ENCODE measurements at places on chromosomes 1 and 21. TPM values are rescaled to one million over a fixed set of nuclear protein-coding genes. Genes with fewer than 3 reads are reported as not detected.

Gene TNNI3K
- total RNA-seq, result not detected

Gene CGN
- total RNA-seq, result 2.7 TPM

Gene FAM72A
- 1.1 TPM for total RNA-seq

Gene LYPD8
- not detected for total RNA-seq

Gene HSD3B2
- not detected for total RNA-seq

Gene MARK1
- not detected for total RNA-seq

Gene HCRTR1
- not detected for total RNA-seq

Gene CLIC6
- 0.44 TPM for total RNA-seq

Gene FOXJ3
- total RNA-seq, result 108 TPM

Gene PTGFR
- total RNA-seq, result not detected

DNA sequence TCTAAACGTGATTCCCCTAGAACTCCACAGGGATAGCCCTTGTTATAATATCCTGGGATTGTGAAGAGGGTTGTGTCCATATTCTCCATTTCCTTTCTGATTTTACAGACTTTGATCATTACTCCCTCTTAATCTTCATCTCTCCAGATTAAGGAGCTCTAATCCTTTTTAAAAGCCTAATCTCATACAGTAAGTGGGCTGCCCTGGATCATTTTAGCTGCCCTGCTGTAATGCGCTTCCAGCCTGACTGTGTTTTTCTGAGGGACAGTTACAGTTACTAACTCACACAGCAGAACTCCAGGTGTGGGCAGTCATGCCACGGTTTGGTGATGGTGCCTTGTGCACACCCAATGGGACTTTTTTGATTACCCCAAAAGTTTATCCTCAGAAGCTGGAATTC lies 33.5 kb downstream of the PROX1 start:
- DNase-seq, result no peak

- peak; percentile 99 for DNase-seq
Measured at GRCh38 chr1:8878698-8879463, 395 bp upstream of the ENO1 start.

- DNase-seq, result no peak
Measured at GRCh38 chr1:206144605-206145004, 27.4 kb upstream of the AVPR1B start.

- DNase-seq, result no peak
Measured at GRCh38 chr1:114597949-114598348, 16.5 kb upstream of the BCAS2 start.

DNA sequence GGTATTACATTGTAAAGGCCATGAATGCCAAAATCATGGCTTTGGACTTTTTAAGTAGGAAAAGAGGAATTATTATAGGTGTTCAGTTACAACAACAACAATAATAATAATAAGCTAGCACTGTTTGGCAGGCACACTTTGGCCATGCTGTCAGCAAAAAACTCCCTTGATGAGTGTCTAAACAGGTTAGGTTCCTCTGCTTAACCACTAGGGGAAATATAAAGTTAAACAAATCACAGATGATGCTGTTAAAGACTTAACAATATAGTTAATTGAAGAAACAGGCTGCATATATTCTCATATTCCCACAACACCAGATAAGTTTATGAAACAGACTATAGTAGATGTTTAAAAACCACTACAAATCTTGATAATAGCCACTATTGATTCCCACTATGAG lies 46.4 kb downstream of the RGS21 start:
- no peak for DNase-seq

DNA sequence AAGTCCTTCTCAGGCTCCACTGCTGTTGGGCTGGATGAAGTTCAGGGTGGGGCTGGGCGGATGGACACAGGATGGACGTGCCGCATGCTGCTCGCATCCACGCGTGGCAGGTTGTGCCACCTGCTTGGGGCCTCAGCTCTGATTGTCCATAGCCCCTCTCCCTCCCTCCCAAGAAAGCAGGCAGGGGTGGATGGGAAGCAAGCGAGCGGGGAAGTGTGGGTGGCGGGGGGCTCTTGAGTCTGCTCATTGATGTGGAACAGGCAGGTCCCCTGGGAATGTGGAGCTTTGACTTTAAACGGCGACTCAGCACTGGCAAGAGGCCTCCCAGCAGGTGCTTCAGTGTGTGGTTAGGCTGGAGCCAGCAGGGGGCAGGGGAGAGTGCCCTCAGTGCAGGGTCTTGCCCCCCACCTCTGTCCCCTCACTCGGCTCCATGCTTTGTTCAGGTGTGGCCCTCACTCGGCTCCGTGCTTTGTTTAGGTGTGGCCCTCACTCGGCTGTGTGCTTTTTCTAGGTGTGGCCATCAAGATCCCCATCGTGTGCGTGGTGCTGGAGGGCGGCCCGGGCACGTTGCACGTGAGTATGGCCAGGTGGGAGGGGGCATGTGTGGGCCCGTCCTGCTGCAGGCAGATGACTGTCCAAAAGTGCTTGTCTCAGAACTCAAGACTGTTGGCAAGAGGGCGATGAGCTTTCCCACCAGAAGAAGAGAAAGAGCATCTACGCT lies 23.9 kb downstream of the TRPM2 start:
- no peak for DNase-seq

GRCh38 chr1:156025876-156026275 lies 5.1 kb upstream of the SSR2 start:
- peak; percentile 31 for DNase-seq

- no peak for DNase-seq
Measured at GRCh38 chr21:42636520-42637266, 16.7 kb upstream of the PDE9A start.

- no peak for DNase-seq
Measured at GRCh38 chr1:114229368-114229767, 75.7 kb upstream of the SYT6 start.

GRCh38 chr1:31938184-31938975 lies at the start of gene PTP4A2:
Gene PTP4A2, minus strand, starts transcription at chr1:31938368. Its CDS starts 19,303 bp downstream, at chr1:31919065.
- DNase-seq, result peak; percentile 88

DNA sequence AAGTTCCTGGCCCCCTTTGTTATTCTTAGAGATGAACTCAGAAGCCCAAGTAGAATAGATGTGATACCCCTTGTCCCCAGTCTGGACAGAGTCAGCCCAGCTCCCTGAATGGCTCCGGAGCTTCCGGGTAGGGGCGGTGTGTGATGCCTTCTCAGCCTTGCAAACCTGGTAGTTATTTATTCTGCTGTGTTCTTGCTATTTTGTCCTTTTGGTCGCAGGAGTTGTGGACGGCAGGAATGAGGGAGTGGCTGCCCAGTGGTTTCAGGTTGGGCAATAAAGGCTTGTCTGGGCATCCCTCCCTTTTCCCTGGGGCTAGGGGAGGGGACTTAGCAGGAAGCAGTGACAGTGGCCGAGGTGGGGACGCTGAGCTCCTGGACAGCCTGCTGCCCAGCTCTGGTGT lies 2.8 kb downstream of the PTPRU start:
- peak; percentile 37 for DNase-seq

- no peak for DNase-seq
Measured at GRCh38 chr1:67682659-67683197, 2.3 kb upstream of the GADD45A start.

DNA sequence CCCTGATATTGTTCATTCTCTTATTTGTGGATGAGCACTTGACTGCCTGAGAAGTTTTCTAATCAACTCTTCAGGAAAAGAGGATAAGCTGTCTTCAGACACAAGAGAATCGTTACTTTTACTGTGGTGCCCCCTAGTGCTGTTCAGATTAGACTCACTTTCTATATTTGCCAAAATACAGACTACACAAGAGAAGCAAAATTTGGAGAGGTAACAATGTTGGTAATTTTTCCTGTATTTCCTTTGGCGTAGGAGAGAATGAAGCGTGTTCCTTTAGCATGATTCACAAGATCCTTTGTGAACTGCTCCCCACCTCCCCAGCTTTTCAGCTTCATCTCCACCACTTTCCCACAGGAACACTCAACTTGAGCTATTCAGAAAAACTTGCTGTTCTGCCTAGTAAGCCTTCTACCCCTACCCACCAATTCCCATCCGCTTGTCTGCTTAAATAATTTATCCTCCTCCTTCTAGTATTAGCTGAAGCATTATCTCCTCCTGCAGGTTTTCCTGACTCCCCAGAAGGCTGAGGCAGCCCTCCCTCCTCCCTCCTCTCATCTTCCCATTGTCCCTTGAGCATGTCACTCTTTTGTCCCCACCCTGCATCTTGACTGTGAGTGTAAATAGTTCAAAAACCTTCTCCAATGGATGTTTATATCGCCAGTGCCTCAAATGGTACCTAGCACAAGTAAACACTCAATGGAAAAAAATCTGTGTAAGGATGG lies 4.5 kb downstream of the TNFSF4 start:
- DNase-seq, result no peak

DNA sequence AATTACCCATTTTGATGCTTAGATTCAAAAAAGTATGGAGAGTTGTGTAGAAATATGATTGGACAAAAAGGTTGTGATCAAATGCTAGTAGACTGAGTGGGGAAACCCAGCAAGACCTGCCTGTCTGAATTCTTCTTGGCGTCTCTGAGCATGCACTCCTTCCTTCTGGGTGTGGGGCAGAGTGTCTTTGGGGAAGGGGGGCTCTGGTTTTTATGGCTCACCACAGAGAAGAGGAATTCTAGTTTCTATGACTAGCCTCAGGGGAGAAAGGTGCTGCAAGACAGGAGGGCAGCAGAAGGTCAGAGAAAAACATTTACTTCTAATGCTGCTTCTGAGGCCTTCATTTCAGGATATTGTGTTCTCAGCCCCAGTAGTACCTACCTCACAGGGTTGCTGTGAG lies 33.9 kb upstream of the PIGC start:
- DNase-seq, result no peak

DNA sequence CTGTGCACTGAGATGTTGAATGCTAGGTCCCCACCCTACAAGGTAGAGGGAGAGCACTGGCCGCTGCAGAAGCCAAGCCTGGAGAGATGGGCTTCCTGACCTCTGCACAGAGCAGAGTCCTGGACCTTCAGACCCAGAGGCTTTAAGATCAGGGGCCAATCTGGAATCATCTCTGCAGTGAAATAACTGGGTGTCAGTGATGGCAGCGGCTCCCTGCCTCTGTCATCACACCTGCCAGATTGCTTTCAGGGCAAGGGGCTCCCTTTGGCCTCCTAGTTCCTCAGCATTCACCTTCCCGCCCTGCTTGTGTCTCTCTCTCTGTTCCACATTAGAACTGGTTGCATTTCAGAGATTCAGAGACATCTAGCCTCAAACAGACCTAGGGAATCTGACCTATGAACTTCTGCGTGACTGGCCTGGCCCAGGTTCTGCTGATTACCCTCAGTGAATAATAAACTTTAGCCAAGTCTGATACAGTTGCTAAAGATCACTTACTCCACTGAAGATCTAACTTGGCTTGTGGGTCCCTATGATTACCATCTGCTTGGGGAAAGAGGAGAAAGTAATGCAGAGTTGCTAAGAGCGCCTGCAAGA lies 87.8 kb downstream of the ATP1A1 start:
- DNase-seq, result no peak

DNA sequence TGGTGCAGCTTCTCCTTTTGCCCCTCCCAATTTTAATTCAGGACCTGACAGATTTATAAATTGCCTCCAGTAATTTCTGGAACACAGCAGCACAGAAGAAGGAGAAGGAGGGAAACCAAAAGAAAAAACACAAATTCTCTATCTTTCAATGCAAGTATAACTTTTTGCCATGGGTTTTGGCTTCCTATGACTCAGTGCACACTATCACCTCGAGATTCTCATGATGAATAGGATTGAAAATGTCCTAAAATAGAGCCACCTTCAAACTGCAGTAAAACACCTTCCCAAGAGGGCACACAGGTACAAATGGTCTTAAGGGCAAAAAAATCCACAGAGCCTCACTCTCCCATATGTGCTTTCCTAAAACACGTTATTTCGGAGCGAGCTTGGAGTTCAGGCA lies 113.6 kb downstream of the HLCS start:
- no peak for DNase-seq

GRCh38 chr1:31822766-31823165 lies 6.9 kb upstream of the SPOCD1 start:
- DNase-seq, result no peak

GRCh38 chr21:42648606-42649005 lies 4.8 kb upstream of the PDE9A start:
- no peak for DNase-seq

GRCh38 chr1:180252638-180253536 lies 22.8 kb downstream of the LHX4 start:
- DNase-seq, result peak; percentile 40

DNA sequence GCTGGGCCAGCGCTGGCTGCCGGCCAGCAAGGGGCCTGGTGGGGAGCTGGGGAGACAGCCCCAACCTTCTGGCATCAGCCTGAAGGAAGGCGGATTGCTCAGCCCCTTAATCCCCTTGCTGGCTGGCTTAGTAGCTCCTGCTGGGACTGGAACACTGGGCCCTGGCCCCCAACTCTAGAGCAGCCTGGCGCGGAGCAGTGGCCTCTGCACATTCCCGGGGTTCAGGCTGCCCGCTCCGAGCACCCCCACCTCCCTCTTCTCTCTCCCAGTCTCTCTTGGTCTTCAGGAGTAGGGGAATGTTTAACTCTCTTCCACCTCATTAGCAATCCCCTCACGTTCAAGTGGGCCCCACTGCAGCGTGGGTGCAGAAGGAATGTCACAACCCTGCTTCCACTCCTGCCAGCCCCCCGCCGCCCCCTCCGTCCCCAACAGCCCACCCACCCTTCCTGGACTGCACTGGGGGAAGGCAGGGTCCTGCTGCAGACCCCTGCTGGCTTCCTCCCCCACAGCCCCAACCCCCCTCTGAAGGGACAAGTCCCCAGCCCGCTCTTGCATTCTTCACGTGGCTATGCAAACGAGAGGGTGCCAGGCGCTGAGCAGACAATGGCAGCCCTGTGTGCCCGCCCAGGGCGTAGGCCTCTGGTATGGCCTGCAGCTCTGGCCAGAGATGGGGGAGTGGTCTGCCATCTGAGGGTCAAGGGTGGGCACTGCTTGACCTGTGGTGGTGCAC lies 980 bp upstream of the CLDN19 start:
- no peak for DNase-seq

GRCh38 chr1:64578270-64578973 lies 108.5 kb downstream of the CACHD1 start:
- DNase-seq, result no peak

DNA sequence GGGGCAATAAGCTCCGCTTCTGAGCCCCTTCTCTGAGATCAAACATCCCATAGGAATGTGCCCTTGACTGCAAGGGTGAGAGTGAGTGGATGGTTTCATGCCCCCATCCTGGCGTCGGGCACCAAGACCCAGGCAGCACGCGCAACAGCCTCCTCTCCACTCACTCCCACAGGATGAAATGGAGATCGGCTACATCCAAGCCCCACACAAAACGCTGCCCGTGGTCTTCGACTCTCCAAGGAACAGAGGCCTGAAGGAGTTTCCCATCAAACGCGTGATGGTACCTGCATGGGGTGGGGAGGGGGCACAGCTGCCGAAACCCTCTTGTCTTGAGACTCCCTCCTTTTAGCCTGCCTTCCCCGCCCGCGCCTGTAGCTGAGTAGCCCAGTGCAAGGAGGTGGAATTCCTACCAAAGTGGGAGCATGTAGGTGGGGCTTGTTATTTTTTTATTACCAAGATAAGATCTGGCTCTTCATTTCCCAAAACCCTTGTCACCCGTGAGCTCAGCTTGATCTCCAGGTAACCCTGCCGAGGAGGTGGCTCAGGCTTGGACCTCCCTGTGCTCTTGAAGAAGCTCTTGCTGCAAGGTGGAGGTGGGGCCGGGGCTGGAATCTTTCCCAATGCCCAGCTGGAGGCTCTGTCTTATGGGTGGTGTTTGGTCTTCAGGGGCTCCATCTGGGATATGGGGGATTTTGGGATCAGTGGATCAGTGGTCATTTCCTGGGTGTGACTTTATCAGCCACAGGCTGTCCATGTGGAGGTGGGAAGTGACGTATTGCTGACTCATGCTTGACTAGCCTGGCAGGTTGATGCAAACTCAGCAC lies 24.0 kb upstream of the PADI6 start:
- no peak for DNase-seq

Data from naive thymus-derived CD8-positive, alpha-beta T cell (primary cell).